Stimulated activated CD8-positive, alpha-beta memory T cell treated with anti-CD3 and anti-CD28 coated beads, Interleukin-12 subunit alpha, Interleukin-12 subunit beta, amount 100 ng/mL, for 4 hours (primary cell): ENCODE measurements at places on chromosomes 16 and 17.

DNA sequence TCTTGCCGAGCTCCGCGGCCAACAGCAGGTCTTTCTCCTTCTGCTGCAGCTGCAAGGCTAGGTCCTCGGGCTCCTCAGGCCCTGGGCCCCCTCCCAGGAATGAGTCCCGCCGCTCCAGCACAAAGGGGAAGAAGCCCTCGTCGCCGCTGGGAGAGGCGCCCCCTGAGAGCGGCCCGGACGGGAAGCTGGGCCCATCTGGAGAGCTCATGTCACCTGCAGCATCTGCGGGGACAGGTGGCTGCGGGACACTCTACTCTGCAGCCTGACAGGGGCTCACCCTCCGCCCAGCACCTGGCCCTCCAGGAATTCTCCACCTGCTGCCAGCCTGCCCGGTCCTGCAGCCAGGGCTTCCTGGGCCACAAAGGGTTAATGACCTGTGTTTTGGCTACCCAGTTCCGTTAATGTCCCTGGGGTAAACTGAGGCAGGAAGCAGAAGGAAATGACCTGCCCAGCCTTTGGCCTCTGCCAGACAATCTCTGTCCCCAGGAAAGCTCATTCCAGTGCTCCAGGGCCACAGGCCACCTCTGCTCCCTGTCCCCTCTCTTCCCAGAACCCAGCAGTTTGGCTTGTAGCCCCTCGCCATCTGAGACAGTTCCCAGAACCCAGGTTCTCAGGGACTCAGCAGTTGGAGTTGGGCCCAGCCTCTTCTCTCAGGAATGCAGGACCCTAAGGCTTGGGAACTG lies 1.3 kb downstream of the BICDL2 start:
- DNase-seq, result no peak

GRCh38 chr16:61836804-61837393 lies 199.3 kb downstream of the CDH8 start:
- DNase-seq, result no peak

DNA sequence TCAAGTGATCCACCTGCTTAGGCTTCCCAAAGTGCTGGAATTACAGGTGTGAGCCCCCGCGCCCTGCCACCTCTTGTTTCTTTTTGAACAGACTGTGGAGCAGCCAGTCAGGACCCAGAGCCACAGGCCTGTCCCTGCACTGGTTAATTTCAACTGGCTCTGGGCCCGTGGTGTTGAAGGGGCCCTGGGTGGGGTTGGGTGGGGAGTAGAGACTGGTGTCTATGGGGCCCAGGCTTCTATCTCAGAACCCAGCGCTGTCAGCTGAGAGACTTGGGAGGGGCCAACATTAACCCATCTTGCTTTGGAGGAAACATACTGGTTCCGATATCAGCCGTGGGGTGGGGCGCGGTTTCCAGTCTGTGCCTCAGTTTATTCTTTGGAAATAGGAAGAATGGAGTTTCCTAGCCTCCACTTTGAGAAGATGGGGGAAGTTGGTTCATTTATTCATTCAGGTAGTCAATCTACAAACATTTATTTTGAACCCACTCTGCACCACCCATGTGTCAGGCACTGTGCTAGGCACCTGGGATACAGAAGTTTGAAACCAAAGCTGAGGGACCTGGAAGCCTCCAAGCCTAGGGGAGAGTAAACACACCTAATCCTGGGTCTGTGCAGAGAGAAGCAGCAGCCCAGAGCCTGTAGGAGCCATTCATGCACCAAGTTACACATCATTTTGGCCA lies 15.5 kb upstream of the SLC4A1 start:
- DNase-seq, result no peak

- no peak for DNase-seq
Observed at GRCh38 chr16:57341441-57342303, 16.9 kb upstream of the CCL22 start.

GRCh38 chr17:68420065-68420464 lies 37.2 kb downstream of the WIPI1 start:
- DNase-seq, result no peak

GRCh38 chr17:49993423-49994060 lies 1.5 kb downstream of the DLX3 start:
- no peak for DNase-seq

- no peak for DNase-seq
Observed at GRCh38 chr17:78591263-78591671, 14.1 kb upstream of the DNAH17 start.

DNA sequence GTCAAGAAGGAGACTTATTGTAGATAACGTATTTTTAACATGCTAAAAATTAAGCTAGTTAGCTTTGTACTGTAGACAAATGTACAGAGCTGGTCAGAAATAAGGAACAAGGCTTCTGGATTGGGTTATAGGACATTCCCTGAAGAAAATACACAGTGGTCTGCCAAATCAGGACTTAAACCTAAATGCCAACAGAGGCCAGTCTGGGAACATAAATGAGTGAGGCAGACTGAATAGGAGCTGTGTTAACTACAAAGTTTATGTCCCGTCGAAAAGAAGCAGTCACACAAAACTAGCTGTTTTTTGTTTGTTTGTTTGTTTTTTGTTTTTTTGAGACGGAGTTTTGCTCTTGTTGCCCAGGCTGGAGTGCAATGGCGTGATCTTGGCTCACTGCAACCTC lies 120.4 kb upstream of the C17orf78 start:
- no peak for DNase-seq

- no peak for DNase-seq
Observed at GRCh38 chr16:20323591-20324117, 3.7 kb downstream of the GP2 start.

DNA sequence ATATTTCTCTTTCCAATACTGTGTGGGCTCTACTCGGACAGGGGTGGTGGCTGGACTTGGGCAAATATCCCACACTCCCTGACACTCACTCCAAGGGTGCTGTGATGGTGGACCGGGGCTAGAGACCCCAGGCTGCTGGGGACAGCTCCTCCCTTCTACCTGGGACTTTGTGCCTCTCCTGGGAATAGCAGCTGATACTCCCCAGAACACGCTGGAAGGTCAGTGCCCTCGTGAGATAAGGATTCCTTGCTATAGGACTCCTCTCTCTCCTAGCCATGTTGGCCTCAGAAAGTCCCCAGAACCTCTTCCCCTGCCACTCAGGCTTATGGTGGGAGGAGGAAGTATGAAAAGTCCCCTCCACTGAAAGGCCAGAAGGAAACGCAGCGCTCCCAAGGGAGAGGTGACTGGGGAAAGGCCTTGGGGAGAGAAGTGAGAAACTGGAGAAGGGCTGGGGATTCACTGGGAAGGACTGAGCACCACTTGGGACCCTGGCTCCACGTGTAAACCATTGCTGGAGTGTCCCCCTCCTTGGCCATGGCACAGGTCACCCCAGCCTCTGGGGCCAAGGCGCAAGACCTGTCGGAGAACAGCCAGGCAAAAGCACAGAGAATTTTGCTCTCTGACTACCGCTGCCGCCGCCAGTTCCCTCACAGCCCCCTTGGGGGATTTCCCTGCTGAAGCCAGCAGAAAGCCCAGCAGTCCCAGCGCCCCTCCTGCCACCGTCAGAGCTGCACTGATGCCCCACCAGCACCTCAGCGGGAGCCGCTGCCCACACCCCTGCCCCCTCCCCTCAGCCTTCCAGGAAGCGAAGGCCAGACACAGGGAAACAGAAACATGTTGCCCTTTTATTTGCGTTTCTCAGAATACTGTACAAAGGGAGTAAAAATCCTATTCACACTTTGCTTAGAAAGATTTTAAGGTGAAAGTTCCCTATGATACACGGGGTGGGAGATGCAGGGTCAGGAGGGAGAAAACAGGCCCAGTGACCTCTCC lies 2.1 kb upstream of the GSDMB start:
- peak; percentile 26 for DNase-seq

DNA sequence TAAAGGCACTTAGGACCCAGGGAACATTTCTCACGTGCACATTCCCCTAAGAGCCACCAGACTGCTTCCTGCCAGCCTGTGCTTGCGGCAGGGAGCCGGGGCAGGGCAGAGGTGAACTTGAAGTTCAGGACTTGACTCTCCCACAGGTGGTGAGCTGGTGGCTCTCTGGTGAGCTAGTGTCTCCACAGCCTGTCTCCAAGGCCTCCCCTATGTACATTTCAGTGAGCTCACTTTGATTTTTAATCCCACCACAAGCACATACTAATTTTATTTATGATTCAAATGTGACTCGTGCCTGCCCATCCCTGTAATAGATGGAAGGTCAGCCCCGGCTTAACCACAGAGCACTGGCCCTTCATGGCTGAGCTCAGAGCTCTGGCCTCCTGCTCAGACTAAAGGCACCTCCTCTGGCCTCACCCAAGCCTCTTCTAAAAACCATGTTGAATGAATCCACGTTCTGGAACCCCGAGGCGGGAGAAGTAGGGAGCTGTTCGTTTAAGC lies 9.2 kb downstream of the SNN start:
- no peak for DNase-seq

DNA sequence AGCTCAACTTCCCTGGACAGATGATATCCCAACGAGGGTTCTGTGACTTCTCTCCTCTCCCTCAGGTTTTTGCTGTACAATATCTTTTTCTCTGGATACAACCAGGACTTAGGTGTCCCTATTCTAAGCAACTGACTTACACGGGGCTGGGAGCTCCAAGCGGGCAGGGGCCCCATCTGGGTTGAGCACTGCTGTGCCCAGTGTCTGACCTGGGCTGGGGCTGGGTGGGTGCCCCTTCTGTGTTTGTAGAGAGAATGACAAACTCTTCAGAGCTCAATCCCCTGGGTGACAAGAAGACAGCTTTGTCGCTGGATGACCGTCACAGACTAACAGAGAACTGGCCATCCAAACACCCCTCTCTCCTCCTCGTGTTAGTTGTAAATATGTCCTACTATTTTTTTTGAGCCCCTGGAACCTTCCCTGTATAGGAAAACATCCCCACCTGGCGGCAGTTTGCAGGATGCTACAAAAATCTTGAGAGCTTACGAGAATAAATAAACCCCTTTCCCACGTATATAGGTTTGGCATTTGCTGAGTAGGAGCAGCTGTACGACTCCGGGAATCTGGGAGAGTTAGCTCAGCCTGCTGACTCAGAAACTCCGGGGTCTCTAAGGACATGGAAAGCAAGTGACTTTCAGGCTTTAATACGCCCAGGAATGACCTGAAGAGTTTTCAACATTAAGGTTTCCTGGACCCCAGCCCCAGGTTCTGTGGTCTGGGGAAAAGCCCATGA lies 23.7 kb upstream of the RCVRN start:
- no peak for DNase-seq

- no peak for DNase-seq
Observed at GRCh38 chr17:77426676-77427386, 286.1 kb downstream of the SEC14L1 start.

GRCh38 chr17:81865733-81866439 lies 5.3 kb downstream of the ARHGDIA start:
- no peak for DNase-seq

- DNase-seq, result no peak
Observed at GRCh38 chr17:49987681-49988441, 7.2 kb downstream of the DLX3 start.
